ENCODE measurements at places on chromosomes 3 and 15.

GRCh38 chr3:42843713-42844411 lies 31.8 kb downstream of the CYP8B1 start:
- DNase-seq, result no peak

DNA sequence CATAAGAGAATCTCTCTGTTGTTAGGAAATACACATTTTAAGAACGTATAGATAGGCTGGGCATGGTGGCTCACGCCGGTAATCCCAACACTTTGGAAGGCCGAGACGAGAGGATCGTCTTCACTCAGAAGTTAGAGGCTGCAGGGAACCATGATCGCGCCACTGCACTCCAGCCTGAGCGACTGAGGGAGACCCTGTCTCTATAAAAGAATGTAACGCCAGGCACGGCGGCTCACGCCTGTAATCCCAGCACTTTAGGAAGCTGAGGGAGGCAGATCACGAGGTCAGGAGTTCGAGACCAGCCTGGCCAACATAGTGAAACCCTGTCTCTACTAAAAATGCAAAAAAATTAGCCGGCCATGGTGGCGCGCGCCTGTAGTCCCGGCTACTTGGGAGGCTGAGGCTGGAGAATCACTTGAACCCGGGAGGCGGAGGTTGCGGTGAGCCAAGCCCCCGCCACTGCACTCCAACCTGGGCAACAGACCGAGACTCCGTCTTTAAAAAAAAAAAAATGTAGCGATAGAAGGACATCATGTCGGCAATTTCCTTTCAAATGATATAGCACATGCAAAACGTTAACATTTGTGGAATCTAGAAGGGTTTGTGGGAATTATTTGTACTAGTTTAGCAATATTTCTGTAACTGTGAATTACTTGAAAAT lies 730 bp upstream of the RPL14 start:
- DNase-seq, result no peak

- DNase-seq, result no peak
Measured at GRCh38 chr3:182787302-182788036, 5.8 kb upstream of the ATP11B start.

- DNase-seq, result no peak
Measured at GRCh38 chr3:98726084-98726483, 37.1 kb upstream of the ST3GAL6 start.

- DNase-seq, result no peak
Measured at GRCh38 chr15:94587113-94587512, 355.8 kb downstream of the MCTP2 start.

Measured in vagina (tissue), 2 donors.